ENCODE measurements at places on chromosomes 3 and 15.
A peak's percentile ranks its signal among the peaks of the same experiment; 100 is the strongest.

- DNase-seq, result no peak
Measured at GRCh38 chr3:13206799-13207577, 133.8 kb upstream of the IQSEC1 start.

DNA sequence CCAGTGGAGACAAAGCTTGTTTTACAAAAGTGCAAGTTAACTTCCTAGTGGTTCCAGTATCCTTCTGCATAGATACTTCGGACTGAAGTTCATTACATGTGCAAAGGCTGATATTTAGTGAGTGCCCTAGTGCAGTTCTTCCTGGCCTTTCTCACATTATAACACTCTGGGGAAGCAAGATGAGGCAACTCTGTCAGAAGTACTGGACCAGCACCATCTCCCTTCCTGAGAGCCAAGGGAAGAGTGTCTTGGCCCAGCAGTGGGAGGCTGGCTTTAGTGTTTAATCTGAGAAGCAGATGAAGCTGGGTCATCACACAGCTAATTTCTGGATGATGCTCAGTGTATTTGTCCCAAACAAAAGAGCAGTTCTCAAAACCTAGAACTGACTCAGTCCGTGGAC, 397.7 kb downstream of the CACNA2D3 start:
- no peak for DNase-seq

GRCh38 chr3:67278015-67278618, 280.0 kb downstream of the KBTBD8 start:
- no peak for DNase-seq

DNA sequence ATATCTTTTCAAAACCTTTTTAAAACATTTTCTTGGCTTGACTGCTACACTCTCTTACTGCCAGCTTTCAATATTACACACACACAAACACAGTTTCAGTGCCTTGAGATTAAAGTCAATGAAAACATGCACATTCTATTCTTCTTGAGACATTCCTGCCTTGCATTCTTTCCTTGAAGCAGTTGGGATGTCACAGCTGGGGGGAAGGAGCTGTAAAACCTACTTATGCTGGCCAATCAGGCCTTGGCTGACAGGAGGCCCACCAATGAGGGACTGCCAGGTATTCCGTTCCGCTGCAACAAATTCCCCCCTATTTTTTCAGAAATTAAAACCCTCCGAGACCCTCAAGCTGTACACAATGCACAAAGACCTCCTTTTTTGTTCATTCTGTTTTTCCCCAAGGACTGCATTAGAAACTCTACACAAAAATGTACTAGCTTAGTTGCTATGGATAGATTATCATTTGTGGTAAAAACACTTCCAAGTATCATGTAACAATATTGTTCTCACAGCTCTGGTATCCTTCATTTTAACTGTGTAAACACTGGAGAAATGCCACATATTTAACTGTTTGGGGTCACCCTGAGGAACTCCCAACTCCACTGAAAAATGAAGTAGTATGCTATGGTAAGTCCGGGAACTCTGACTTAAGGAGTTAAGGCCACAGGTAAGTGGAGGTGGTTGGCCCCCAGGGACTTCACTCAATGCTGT, 18.5 kb downstream of the FSTL1 start:
- DNase-seq, result no peak

DNA sequence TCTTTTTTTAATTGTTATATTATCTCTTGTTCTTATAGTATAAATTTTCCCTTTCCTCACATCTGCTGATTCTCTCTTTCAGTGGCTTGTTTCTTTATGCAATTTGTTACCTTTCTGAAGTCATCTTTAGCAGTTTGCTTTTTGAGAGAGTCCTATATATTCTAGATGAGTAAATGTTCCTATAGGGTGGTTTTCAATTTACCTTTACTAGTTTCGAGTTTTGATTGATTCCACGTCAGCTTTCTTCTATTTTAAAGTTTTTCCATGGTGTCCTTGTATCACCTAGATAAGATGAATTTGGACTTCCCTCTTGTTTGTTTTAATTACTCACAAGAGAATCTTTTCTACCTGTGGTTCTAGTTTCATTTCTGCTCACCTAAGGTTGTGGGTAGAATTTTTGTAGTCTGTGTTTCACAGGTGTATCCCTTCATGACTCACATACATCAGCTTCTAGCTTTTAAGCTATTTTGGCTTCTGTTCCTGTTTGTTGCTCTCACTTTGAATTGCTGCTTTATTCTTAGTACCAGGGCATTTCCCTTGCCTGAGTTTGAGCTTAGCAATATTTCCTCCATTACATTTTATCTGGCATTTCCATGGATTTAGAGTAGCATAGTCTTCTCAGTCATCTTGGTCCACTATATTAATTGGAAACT, 6.4 kb downstream of the TEX9 start:
- no peak for DNase-seq

GRCh38 chr3:65557899-65558564, 480.7 kb downstream of the MAGI1 start:
- no peak for DNase-seq

- no peak for DNase-seq
Measured at GRCh38 chr3:39531066-39531465, 63.6 kb downstream of the MOBP start.

GRCh38 chr3:30631243-30631904, 25.0 kb downstream of the TGFBR2 start:
- DNase-seq, result peak; percentile 76

GRCh38 chr3:8472549-8472948, 29.1 kb upstream of the LMCD1 start:
- DNase-seq, result no peak

DNA sequence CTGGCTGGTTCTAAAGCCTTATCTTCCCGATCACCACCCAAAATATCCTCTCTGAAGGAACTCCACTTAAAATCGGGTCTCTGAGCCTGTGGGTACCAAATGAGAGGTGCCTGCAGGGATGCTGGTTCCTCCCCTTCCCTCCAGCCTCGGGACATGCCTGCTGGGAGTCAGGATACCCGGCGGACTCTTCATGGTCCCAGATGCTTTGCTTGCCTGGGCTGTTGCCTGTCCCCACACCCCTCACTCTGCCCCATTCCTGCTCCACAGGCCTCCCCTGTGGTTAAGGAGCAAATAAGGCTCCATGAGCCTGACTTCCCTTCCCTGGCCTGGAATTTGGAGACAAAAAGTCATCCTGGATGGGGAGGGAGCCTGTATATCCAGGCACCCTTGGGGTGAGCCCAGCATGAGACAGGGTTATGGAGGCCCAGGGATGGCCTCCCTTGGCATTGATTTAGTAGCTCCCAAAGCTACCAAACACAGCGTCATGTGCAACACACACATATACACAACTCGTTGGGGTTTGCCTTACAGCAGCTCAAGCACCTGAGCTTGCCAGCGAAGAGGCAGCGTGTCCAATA, 12.3 kb upstream of the CORO2B start:
- no peak for DNase-seq

DNA sequence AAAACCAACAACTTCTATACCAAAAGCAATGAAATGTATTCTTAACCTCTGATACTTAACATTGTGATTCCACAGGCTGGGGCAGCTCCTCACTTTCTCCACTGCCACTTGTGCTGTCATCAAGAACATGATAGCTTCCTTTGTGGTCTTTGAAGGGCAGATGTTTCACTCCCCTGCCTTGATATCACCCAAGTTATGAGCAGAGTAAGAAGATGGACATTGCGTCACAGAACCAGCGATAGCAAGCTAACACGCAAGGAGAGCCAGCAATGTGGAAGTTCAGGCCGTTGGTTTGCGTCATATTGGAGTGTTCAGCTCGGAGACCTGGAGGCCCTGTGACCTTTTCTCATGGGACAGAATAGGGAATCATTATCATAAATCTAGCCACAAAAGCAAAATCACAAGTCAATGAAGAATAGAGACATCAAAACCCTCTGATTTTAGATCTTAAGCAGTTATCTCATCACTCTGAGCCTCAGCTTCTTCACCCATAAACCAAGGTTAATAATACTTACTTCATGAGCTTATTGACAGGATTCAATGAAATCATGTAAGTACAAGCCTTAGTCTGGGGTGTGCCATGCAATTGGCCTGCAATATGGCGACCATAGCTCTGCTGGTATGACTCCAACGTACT, 183.8 kb upstream of the THBS1 start:
- peak; percentile 100 for DNase-seq

GRCh38 chr3:133831966-133832801, 26.6 kb downstream of the SRPRB start:
- no peak for DNase-seq

GRCh38 chr15:57215326-57215725, 161.0 kb upstream of the CGNL1 start:
- no peak for DNase-seq

GRCh38 chr3:67937498-67938118, 283.2 kb upstream of the SUCLG2 start:
- DNase-seq, result no peak

DNA sequence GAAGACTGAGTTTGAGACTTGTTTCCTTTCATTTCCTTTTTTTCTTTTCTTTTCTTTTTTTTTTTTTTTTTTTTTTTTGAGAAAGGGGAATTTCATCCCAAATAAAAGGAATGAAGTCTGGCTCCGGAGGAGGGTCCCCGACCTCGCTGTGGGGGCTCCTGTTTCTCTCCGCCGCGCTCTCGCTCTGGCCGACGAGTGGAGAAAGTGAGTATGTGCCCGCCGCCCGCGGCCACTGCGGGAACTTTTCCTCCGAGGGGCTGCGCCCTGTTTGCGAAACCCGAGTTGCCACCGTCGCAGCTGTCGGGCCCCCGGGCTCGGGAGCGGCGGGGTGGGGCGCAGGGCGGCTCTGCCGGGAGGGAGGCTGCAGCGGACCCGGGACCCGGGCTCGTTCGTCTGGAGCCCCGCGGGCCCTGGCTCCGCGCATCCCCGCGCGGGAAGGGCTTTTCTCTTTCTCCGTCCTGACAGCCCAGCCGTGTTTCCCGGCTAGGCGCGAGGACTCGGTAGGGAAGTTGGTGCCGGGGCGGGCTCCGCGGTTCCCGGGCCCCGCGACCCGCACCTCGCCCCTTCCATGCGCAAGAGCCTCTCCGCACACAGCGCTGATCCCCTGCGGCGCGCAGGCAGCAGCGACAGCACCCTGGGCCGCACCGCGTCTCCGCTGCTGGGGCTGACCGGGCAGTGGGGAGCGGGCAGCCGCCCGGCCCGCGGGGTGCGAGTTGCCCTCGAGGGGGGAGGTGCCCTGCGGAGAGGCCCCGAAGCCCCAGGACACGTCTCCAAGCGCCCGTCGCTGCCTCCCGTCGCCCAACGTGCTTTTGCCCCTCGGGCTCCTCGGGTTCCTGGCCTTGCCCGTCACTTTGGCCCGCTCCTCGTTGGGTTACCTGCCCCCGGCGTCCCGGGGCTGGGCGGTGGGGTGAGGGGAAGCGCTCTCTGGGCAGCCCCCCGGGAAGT, 1.4 kb downstream of the IGF1R start:
- peak; percentile 29 for DNase-seq

GRCh38 chr3:156674911-156675829, 780 bp downstream of the TIPARP start:
- no peak for DNase-seq

- DNase-seq, result no peak
Measured at GRCh38 chr3:45551214-45552010, 43.1 kb upstream of the LIMD1 start.

DNA sequence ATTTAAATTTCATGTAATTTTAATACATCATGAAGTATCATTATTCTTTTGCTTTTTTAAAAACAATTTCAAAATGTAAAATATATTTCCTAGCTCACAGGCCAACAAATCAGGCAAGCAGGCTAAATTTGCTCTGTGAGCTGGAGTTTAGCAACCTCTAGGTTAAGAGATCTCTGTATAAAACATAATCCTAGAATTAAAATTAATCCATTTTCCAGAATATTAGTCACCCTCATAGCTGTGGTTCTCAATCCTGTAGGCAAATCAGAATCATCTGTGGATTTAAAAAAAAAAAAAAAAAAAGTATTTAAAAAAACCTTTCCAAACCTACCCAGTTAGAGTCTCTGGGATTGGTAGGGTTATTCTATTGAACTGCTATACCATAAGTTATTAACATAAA, 209.7 kb downstream of the MINAR1 start:
- DNase-seq, result no peak

GRCh38 chr3:123757281-123757940, 126.7 kb downstream of the MYLK start:
- DNase-seq, result peak; percentile 6

GRCh38 chr15:82843566-82843965, 34.1 kb downstream of the WHAMM start:
- DNase-seq, result no peak

- DNase-seq, result no peak
Measured at GRCh38 chr15:50685191-50685975, 1.2 kb downstream of the TRPM7 start.

DNA sequence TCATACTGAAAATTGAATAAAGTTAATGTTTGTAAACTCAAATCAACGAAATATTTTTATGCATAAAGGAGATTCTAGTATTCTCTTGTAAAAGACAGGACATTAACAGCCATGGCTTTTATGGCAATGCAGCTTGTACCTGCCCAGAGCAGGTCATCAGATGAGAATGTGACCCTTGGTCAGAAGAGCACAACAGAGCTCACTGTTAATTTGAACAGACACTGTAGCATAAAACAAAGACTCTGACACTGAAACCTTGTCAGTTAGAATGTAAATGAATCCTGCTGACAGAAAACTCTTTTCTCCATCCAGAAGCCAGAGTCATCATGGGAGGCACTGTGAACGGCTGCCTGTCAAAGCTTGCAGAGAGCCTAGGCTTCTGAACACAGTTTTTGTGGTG, 410.6 kb downstream of the RAP2B start:
- no peak for DNase-seq

DNA sequence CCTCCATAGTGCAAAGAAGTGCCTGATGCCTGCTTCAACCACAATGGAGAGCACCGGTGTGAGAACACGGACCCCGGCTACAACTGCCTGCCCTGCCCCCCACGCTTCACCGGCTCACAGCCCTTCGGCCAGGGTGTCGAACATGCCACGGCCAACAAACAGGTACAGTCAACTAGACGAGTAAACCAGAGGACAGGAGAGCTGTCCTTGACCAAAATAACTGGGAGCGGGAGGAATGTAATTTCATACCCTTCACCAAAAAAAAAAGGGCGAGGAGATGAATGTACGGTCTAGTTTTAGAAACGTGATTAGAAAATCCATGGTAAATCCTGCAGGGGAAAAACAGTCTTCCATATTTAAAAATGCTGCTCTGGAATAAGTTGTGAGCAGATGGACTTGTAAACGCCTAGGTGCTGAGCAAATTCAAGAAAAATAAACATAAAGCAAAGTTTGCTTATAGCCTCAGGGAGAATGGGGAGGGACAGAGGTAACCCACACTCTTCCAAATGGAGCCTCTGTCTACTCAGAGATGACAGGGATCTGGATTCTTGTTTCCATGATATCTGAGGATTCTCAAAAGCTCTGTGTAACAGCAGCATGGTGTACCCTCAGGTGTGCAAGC, 8.4 kb downstream of the THBS1 start:
- DNase-seq, result no peak

DNA sequence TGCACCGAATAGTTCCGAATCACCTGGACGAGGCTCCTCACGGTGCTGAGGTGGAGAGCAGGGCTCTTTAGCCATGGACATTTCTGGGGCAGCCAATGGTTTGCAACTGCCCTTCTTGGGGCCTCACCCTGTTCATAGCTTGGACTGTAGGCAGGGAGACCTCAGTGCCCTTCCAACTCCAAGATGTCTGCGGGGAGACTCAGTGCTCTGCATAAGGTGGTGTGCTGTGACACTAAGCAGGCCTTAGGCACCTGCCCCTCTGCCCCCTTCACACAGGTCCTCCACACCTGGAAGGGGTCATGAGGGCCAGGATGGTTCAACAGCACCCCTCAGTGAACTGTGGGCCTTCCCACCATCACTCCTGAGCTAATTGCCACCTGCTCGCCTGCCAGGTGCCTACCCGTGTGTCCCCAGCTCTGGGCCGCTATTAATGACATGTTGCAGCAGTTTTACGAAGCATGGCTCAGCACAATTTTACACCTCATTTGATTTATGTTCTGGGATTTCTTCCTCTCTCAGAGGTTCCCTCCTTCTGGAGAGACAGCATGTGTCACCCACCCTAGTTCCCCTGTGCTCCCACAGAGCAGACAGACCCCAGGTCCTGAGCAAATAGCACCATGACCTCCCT, 101.2 kb upstream of the SMAD3 start:
- no peak for DNase-seq
